Activated T-cell treated with anti-CD3 and anti-CD28 coated beads, Interleukin-2, amount 50 U/mL, for 24 hours (primary cell): ENCODE measurements at places on chromosomes 1 and 21.

DNA sequence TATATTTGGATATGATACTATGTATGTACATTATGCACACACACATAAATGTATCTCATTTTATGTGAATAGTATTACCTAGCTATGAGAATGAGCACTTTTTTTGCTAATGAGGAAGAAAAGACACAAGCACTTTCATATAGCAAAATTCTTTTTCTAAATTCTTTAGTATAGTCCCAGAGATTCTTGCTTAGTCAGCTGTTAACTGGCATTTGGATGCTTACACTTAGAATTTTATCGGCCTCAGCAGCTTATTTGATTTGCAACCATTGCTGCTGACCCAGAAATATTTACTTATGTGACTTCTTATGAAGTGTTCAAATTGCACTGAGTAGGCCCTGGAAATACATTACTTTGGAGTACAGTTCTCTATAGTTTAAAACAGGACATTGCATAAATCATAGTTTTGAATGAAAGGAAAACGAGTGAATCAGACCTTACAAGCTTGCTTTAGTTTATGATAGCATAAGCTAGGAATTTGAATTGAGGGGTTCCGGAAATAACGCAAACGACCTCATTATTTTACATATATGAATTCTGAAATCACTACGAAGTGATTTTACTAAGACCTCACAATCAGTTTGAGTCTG is 653.9 kb upstream of the NEGR1 start:
- DNase-seq: no peak

DNA sequence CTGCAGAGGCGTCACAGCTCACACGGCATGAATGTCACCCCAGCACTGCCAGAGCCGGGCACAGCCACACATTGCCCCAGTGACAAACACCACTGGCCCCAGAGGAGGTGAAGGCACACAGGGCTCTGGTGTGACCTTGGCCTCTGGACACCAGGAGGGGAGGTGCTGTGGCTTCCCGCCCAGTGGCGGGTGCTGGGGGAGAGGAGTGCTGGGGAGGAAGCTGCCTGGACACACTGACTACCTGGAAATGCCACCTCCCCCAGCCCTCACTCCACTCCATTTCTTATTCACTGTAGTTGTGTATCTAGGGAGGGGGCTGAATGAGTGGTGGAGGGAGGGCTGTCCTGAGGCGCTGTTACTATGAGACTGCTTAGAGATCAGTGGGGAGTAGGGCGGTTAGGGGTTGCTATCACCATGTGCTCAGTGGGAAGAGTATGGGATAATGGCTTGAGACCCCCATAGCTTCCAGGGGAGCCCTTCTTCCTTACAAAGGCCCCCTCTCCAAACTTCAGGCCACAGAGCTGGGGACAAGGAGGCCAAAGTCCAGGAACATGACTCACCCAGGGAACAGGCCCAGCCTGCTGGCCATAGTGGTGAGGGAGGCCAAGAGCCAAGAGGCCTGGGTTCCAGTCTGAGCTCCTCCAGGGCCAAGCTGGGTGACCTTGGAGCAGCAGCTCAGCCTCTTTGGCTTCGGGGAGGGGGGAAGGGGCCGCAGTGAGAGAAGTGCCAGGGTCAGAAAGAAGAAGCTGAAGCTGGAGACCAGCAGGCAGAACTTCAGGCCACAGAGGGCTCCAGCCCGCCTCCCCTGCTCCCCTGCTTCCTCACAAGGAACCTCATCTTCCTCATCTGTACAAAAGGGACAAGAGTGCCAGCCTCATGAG is 40.1 kb downstream of the AHDC1 start:
- no peak for DNase-seq

DNA sequence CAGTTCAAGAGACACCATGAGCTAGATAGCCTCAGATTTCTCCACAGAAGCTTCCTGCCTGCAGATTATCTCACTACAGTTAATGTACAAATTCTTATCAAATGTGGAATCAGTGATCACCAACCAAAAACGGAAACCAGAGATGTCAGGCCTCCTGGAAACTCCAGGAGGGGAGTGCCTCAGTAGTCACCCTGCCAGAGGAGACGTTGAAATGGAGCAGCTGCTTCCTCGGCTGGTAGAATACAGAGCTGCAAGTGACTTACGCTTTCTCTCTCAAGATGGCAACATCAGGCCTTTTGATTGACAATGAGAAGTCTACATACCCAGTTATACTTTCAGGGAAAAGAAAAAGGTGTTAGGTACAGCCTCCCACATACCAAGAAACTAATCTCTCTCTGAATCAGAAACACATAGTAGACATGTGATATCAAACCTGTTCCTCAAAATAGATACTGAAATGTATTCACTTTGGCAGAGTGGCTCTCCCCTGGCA is 52.2 kb downstream of the ACP6 start:
- peak; percentile 49 for DNase-seq

DNA sequence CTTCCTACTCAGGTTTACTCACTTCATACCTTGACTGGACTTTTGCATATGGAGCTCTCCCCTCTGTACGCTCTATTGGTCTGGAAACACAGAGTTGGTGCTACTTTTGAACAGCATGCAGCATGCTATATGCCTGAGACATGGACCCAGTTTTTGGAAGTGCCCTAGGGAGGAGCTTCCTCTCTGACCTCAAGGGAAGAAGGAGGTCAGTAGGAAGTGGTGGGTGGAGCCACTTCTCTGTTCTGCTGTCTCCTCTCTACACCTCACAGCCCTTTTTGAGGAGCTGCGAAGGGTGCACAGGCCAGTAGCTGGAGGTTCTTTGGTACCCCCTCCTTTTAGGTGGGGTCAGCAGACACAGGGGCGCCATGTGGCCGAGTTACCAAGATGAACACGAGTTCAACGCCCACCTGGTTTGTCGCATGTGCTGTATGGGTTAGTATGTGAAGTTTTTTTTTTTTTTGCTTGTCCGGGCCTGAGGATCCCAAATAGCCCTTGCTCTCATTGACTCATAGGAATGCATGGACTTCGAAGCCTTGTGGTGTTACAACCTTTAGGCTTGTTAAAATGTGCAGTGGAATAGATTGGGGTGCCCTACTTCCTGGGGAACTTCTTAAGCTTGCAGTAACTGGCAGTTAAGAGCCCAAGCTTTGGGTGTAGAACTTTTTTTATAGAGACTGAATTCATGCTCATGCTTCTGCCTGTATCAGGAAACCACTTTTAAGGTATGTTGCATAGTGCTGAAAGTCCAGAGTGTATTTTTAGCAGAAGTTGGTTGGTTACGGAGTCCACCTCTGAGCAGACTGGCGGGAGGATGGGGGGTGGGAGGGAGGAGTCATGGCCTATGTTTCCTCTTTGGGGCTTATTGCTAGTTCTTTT is 10.7 kb downstream of the MACF1 start:
- peak; percentile 60 for DNase-seq

- no peak for DNase-seq
Measured at GRCh38 chr1:205961405-205961804, 18.1 kb upstream of the SLC26A9 start.

GRCh38 chr1:203506858-203507626 is 13.1 kb downstream of the OPTC start:
- DNase-seq: no peak

DNA sequence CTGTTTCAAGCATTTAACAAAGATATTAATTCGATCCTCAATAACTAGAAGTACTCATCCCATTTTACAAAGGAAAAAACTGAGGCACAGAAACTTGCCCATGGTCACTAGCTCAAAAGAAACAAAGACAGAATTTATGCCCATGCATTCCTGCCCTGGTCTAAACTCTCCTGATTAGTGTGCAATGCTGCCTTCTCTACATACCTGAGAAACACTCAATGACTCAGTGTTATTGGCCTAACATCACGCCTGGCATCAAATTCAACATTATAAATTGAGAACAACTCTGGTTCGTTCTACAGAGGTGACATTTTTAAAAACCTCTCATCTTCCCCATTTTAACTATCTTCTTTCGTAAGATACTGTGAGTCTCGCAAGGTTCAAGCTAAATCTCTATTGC is 5.2 kb downstream of the APP start:
- no peak for DNase-seq

- DNase-seq: no peak
Measured at GRCh38 chr1:180503280-180503862, 994 bp upstream of the ACBD6 start.
